ENCODE measurements at places on chromosomes 11 and 22. TPM values are rescaled to one million over a fixed set of nuclear protein-coding genes. Genes with fewer than 3 reads are reported as not detected.
A peak's percentile ranks its signal among the peaks of the same experiment; 100 is the strongest.

Gene IGLL5
- not detected for total RNA-seq

Gene RBMXL2
- 12.0 TPM for total RNA-seq

Gene BID
- total RNA-seq = 18.1 TPM

Gene KCNK4
- total RNA-seq = not detected

Gene APOL4
- total RNA-seq = 13.6 TPM

Gene TREH
- 2.4 TPM for total RNA-seq

Gene SCO2
- 8.3 TPM for total RNA-seq

DNA sequence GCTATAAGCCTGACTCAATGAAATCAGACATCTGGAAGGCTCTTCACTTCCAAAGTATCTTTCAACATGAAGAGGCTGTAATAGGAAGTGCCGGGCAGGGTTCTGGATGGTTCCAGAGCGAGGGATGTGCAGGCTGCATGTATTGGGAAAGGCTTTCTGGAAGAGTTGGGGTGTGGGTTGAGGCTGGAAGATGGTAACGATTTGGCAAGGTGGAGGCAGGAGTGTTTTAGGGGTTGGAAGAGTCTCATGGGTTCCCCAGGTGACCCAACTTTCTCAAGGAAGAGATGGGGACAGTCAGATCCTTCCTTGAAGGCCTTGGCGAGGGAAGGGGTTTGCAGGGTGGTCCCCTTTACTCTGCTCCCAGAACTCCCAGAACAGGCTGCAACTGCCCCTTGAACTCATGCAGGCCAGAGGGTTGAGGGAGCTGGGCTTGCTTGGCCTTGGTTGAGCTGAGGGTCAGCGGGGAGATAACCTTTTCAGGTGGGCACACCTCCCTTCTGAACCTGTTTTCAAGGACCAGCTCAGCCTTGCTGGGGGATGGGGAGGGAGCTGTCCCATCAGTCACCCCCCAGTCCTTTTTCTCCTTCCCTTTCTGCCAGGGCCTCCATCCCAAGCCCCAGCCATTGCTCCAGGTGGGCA lies 9.4 kb upstream of the POU2F3 start:
- no peak for DNase-seq

DNA sequence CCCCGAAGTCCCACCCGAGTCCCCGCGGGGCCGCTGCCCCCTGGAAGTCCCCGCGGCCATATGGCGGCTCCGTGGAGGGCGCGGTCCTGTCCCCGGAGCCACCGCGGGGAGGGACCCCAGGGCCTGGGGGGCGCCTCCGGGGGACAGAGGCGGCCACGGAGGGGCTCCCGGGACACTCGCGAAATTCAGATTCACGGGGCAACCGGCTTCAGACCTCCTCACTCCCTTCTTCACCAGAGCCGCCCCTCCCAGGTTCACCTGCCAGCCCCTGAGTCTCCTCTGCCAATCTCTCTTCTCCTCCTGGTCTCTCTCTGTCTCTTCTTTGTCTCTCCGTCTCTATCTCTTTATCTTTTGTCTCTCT lies 28.2 kb upstream of the TOLLIP start:
- no peak for DNase-seq

- no peak for DNase-seq
Observed at GRCh38 chr11:129377739-129378138, 2.1 kb downstream of the BARX2 start.

DNA sequence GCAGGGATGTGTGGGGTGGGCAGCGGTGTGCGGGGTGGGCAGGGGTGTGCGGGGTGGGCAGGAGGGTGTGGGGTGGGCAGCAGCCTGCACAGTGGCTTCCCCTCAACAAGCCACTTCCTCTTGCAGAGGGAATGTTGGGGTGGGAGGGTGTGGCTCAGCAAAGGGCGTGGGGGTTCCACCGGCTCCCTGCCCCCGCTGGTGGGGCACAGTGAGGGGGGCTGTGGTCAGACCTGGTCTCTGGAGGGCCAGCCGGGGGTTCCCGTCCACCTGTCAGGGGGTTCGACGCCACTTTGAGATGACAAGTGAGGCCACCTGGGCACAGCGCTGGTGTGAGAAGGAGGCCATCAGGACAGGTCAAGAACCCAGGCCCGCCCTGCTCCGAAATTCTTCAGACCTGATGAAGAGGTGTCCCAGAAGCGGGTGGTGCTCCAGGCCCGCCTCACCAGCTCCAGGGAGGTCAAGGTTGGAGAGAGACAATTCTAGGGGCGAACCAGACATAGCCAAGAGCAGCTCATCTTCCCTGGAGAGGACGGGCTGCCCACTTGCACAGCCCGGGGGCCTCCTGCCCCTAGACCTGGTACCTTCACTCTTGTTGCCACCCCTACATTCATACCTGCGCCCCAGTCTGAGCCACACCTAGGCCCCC lies 1.3 kb downstream of the C11orf21 start:
- no peak for DNase-seq

DNA sequence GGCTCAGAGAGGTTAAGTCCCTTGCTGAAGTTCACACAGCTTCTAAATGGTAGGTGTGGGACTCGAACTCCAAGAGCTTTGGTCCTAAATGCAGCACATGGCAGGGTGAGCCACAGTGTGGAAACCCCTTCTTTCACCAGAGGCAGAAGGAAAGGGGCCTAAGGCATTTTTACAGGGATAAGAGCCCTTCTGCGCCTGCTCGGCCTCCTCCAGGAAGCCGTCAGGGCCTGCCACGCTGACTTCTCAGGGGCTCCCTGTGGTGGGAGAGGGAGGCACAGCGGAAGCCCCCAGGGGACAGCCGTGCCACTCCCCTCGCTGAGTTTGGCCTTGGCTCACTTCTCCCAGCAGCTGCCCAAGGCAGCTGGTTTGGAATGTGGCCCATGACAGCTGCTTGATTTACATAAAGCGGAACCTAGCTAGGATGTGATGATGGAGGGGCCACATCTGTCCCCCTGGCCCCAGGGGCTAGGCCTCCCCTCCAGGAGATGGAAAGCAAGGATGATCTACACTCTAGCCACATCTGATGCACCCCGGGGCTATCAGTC lies 35.4 kb downstream of the CD82 start:
- no peak for DNase-seq

DNA sequence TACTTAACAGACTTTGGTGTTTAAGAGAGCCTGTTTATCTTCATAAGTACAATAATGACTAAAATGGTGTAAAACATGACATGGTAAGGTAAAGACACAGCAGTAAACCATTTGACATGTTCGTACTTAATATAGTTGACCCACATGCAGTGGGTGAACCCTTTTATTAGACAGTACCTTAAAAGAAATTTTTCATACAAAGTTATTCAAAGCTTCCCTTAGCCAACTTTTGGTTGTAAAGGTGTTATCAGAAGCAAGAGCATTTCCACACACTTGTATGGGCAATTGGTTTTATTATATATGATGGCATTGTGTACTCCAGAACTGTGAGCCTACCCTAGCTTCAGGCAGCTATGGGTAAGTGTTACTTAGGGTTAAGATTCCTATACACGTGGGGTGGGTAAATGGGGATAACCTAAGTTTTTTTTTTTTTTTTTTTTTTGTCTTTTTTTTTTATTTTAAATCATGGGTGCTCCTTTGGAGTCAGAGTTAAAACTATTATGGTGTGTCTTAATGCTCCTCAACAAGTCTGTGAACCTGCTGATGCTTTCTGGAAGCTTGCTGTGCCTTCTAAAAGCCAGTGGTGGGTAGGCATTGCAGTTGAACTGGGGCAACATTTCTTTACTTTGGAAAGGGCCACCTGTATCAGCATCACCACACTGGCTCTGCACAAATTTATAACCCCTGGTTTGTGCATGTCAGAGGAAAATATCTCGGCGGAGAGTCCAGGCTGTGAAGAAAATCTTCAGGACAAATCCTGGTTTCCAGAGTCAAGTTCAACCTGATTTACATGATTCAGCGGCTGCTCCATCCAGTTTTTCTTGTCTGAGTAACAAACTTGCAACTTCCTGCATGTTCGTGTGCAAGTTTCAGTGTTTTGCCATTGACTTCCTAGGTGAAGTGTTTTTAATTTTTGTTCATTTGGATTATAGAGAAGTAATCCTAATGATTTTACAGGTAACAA lies 3.3 kb downstream of the PCF11 start:
- DNase-seq = peak; percentile 80

GRCh38 chr11:79437278-79437980 lies 3.4 kb downstream of the TENM4 start:
- peak; percentile 44 for DNase-seq

GRCh38 chr11:78226684-78227680 lies 38.3 kb downstream of the USP35 start:
- no peak for DNase-seq

GRCh38 chr11:94825031-94825430 lies 56.9 kb downstream of the AMOTL1 start:
- no peak for DNase-seq

- DNase-seq = no peak
Observed at GRCh38 chr11:35324981-35325380, 94.4 kb downstream of the SLC1A2 start.

- DNase-seq = no peak
Observed at GRCh38 chr11:20973940-20974559, 304.7 kb downstream of the NELL1 start.

DNA sequence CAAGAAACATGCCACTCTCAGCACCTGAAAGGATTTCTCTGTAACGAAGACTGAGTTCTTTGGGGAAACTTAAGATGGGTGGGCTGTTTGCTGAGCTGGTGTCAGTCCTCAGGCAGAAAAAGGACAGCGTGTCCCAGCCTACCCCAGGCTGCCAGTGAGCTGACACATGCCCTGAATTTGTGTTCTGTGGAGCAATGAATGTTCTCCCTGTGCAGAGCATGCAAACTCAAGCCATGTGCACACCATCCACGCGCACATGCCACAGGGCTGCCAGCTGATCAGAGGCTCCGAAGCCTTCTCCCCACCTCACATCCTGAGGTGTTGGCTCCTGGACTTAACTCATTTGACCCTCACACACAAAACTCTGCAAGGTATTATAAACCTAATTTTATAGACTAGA lies 104.9 kb downstream of the KCNC1 start:
- DNase-seq = peak; percentile 12

- no peak for DNase-seq
Observed at GRCh38 chr22:27136596-27136995, 479.2 kb downstream of the MIAT start.

DNA sequence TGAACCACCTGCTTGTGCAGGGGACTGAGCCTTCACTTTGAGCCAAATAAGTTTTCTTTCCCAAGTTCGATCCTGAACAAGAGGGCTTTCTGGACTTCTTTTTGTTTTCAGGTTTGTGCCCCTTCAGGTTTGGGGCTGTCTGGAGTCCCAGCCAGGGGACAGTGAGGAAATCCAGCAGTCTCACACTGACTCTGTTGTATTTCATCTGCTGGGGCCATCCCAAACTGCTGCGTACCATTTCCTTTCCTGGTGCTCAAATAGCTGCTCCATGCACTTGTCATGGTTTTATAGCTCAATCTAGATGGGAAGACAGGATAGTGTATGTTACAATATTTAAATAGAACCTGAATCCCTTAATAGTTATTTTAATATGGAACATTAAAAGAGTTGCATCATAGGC lies 66.3 kb upstream of the IGLL5 start:
- DNase-seq = no peak

DNA sequence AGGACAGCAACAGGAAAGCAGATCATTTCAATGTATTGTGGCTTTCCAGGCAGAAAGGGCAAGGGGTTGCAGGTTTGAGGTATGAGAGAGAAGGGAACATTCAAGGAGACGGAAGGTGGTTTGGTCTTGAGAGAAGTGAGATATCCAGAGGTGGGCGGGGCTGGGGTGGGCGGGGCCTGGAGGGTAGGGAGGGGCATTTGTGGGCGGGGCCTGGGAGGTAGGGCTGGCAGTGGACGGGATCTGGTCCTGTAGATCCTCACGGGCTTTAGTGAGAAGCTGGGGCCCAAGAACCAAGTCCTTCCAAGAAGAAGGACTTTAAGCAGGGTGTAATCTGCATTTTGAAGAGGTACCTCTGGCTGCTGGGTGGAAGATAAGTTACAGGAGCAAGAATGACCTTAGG lies 199.2 kb downstream of the MN1 start:
- no peak for DNase-seq

DNA sequence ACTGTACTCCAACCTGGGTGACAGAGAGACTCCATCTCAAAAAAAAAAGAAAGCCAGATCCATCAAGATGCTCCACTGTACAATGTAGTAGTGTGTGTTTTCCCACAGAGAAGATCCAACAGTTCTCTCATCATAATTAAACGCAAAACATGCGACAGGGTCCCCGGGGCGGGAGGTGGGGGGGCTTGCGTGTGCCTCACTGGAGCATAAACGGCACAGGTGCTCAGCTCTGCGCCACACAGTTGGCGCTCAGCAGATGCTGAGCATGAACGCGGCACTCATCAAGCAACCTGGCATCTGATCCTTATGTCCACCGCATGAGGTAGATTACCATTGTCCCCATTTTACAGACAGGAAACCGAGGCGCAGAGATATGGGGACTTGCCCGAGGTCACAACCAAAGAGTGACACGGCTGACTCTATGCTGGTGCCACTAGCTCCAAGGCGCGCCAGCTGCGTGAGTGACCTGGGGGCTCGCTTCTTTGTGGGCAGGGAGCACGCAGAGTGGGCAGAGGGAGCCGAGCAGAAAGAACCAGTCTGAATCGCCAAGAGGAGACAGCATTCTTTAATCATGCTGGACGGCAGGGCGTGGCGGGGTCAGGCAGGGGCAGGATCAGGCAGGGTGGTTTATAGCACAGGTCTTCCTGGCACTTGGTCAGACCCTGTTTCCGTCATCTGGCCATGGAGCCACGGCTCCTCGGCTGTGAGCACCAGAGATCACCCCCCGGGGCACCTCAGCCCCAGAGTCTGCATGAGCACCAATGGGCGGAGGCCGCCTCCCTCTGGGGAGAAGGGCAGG lies 8.2 kb downstream of the C1QTNF6 start:
- DNase-seq = no peak

DNA sequence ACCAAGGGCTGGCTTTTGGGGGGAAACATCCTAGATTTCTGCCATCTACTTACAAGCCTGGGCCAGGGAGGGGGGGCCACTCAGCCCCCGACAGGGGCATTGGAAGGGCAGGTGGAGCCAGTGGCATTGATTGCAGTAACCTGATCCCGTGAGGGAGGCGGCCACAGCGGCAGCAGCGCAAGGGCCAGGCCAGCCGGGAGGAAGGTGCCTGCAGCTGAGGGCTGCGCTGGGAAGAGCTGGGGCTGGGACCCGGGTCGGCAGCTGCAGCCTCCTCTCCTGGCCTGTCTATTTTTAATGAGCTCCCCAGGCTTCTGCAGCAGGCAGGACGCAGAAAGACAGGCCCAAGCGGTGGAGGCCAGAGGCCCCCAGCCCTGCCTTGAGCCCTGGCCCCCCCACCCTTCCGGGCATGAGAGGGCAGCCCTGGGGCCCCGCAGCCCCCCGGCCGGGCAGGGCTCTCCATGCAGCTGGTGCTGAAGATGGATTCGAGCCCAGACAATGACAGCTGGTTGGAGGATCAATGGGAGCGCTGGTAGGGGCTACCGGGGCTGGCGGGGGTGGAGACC lies 10.6 kb downstream of the FREY1 start:
- DNase-seq = no peak

- no peak for DNase-seq
Observed at GRCh38 chr22:37234736-37235711, 9.0 kb downstream of the RAC2 start.

GRCh38 chr11:114890038-114890437 lies 211.7 kb downstream of the NXPE2 start:
- DNase-seq = no peak

GRCh38 chr11:18235394-18236334 lies 938 bp downstream of the SAA4 start:
- no peak for DNase-seq

- no peak for DNase-seq
Observed at GRCh38 chr22:31275576-31275975, 16.7 kb downstream of the PIK3IP1 start.

GRCh38 chr11:120017582-120018150 lies 120.2 kb downstream of the TRIM29 start:
- no peak for DNase-seq
